ENCODE measurements at places on chromosomes 7 and 10.

GRCh38 chr10:2964632-2965296, 102.6 kb upstream of the PFKP start:
- DNase-seq = no peak

DNA sequence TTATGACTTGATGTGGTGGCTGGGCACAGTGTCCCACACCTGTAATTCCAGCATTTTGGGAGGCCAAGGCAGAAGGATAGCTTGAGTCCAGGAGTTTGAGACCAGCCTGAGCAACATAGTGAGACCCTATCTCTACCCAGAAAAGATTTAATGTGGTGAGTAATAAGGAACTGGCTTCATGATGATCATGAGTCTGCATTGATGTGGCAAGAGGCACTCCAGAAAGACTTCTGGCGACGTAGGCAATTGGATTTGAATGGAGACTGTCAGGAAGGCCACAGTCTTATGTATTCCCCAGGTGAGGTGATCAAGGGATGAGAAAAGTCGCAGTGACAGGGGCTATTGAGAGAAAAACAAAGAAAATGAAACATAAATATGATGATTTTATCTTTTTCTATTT, 138.0 kb downstream of the CACNB2 start:
- no peak for DNase-seq

DNA sequence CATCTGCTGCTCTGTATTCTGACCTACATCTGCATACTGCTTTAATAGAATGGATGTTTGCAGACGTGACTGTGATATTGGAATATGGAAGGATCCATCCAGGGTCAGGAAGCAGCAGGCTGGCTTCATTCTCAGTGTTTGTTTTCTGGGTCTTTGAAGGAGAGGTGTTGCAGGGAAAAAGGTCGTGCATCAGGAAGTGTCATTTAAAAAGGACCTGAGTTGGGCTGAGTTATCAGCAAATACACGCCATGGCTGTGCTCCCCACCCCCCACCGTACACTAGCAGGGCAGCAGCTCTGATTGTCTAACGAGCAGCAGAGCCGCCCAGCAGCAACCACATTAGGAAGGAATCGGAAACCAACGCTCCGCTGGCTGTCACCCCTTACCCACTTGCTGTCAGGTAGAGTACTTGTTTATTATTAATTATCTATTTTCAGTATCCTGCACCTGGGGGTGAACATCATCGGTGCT, 63.1 kb upstream of the STEAP1B start:
- DNase-seq = no peak

- DNase-seq = no peak
Measured at GRCh38 chr7:24914465-24914859, 65.5 kb downstream of the OSBPL3 start.

DNA sequence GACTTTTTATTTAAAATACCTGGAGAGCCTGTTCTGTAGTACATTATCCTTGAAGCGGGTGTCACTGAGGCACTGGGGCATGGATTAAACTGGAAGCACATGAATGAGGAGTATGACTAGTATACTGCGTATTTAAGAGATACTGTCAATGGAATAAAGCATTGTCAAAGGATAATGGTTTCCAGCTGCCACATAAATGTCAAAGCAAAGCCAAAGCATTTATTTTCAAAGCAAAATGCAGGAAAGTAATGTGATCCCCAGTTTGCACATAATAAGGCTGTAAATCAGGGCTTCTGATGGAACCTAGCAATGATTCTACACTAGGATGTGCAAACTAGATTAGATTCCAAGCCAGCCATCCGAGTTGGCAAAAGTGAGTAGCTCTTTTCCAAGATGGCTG, 240.1 kb downstream of the POU6F2 start:
- DNase-seq = no peak

- no peak for DNase-seq
Measured at GRCh38 chr7:44958645-44959344, 20.0 kb downstream of the MYO1G start.

- peak; percentile 39 for DNase-seq
Measured at GRCh38 chr10:46787321-46787615, 124.0 kb upstream of the PTPN20 start.

GRCh38 chr10:11603741-11604140, 7.7 kb downstream of the USP6NL start:
- no peak for DNase-seq

GRCh38 chr10:17003651-17004286, 125.8 kb downstream of the CUBN start:
- DNase-seq = no peak

DNA sequence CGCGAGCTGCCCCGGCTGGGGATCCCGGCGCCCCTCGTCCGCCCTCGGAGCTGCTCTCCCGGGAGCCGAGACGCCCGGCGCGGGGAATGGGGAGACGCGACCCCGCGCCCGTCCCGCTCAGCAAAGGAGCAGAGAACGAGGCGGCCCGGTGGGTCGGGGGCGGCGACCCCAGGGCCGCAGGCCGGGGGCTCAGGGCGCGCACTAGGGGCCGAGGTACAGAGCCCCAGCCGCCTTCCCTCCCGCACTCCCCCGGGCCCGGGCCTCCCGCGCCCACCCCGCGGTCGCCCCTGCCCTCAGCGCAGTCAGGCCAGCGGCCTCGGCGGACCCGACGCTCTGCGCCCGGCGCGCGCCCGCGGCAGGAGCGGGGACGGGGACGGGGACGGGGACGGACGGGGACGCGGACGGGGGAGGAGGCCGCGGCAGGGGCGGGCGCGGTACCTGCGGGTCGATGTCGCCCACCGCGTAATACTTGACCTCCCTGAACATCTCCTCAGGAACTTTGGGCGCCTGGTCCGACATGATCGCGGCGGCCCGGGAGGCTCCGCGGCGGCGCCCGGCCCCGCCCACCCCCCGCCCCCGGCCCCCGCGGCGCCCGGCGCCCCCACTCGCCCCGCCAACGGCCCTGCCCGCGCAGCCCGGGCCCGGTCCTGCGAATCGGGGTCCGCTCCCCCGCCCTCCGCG, 373 bp downstream of the PAXIP1 start:
- DNase-seq = peak; percentile 68

Data from activated T-cell treated with anti-CD3 and anti-CD28 coated beads, Interleukin-2, amount 50 U/mL, for 48 hours (primary cell).